Calu3 (cell line): ENCODE measurements at places on chromosomes 6 and 20.

- no peak for DNase-seq
Observed at GRCh38 chr6:159681191-159681880, 11.7 kb downstream of the SOD2 start.

DNA sequence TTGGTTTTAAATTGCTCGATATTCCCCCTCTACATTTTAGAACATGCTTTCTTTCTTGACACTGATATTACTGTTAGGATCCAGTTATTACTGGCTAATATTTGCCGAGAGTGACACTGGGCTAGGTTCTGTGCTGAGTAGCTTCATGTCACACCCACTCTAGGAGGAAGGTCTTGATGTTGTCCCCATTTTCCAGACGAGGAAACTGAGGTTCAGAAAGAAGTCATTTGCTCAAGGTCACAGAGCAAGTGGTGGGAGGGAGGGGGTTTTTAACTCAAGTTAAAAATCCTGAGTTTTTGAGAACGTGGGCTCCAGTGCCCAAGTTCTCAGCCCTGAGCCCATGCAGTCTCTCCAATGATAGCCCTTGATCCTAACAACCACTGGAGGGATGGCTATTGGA is 18.9 kb downstream of the TGM2 start:
- no peak for DNase-seq

- DNase-seq, result peak; percentile 69
Observed at GRCh38 chr6:19838442-19839236, 1.5 kb downstream of the ID4 start.

DNA sequence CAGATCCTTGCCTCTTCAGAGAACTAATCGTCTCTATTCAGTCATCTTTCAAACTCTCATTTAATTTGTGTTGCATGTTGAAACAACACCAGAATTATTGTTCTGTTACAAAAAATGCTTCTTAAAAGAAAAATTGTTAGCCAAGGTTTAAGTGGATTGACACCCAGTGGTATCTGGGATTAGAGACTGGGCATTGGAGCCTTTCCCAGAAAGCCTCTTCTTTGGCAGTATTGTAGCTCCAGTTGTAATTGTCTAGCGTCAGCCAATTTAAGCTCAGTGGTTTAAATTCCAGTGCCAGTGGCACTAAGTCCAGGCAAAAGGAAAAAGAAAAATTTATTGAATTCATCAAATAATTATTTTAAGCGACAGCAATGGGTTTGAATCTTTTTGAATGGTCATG is 801 bp downstream of the CCDC28A start:
- DNase-seq, result no peak

DNA sequence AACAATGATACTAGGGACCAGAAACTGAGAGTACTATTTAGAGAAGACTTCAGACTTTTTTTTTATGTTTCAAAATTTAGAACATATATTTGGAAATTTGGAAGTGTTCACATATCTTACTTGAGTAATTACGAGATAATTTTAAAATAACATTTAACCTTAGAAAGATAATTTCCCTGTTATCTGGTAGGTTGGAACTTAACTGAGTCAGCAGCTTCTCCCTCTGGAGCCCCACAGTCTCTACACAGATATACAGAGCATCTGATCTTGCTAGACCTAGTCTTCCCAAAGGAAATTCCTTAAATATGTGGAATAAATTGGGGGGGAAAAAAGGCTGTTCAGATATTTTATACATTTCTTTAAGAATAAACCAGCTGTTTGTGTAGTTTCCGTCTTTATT is 48.6 kb downstream of the TSPYL4 start:
- no peak for DNase-seq

GRCh38 chr6:41936073-41936837 is 5.4 kb downstream of the CCND3 start:
- DNase-seq, result peak; percentile 80

GRCh38 chr6:153725456-153725855 is 313.6 kb upstream of the OPRM1 start:
- no peak for DNase-seq

- DNase-seq, result no peak
Observed at GRCh38 chr6:39909701-39910100, 24.6 kb downstream of the MOCS1 start.

- no peak for DNase-seq
Observed at GRCh38 chr6:135054226-135054568, 425 bp downstream of the HBS1L start.

DNA sequence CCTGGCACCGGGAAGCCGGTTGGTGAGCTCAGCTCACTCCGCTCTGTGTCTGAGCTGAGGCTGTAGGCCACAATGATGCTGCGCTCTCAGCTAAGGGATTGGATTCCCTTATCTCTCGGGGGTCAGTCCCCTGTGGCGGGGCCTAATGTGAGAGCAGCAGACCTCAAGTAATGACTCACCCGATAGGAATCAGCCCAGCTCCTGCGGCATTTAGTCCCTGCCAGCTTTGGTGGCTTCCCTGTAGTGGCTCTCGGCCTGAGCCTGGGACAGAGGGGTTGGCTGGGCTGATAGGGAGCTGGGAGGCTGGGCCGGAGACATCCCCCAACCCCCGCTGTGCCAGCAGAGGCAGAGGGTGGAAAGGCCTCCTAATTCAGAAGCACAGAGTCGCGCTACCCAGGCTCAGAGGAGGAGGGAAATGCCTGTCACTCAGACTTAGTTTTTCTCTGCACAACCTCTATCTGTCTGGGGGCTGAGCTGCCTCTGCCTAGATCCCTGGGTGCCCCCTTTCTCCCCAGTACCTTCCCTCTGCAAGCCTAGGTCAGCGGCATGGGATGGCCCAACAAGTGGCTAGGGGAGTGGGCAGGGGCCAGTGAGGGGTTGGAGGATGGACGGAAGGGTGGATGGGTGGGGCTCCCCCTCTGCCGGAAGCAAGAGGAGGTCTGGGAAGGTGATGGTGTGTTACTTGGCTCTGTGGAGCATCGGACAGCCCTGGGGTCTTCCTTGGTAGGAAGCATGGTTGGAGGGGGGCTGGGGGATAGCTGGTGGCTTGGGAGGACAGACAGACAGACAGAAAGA is 92.2 kb downstream of the CDH22 start:
- DNase-seq, result peak; percentile 92

- DNase-seq, result peak; percentile 90
Observed at GRCh38 chr6:42960243-42961019, at the start of gene GNMT. Gene GNMT, plus strand, starts transcription at chr6:42960754. Its CDS starts 14 bp downstream, at chr6:42960768.

- DNase-seq, result no peak
Observed at GRCh38 chr20:16566080-16566479, 7.2 kb downstream of the KIF16B start.

DNA sequence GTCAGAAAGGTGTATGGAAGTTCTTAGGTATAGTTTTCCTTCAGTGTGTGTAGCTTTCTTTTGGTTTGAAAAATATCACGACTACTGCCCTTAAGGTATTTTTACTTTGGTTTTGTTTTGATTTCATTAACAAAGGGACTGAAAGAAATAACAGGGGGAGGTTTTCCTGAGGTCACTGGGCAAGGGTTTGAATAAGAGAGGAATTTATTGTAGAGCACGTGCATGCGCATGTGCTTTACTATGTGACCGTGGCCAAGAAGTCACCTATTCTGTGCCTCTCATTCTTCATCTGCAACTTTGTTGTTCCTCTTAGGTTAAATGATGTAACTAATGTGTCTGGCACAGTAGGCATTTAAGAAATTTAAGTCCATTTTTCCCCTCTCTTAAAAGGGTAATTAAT is 4.1 kb upstream of the MAN1A1 start:
- no peak for DNase-seq

GRCh38 chr6:27096834-27097511 is 150.5 kb upstream of the PRSS16 start:
- peak; percentile 75 for DNase-seq

DNA sequence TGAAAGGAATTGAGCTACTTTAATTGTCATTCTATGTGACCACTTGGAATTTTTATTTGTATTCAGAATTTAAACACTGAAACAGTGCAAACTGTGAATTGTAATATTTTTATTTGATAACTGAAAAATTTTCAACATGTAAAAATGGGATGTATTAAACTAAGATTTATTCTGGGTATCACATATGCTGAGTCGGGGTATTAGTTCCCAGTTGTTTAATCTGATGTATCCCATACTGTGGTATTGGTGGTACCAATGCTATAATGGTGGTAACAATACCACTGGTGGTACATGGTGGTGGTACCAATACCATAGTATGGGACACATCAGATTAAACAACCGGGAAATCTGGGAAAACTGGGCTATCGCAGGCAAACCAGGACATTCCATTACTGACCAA is 79.4 kb downstream of the CDC5L start:
- no peak for DNase-seq

GRCh38 chr6:55528624-55529023 is 50.4 kb downstream of the HMGCLL1 start:
- peak; percentile 49 for DNase-seq

GRCh38 chr6:153150371-153150751 is 19.3 kb upstream of the RGS17 start:
- no peak for DNase-seq
